Diencephalon (tissue), 1 donor: ENCODE measurements at places on chromosomes 12 and 14. TPM values are rescaled to one million over a fixed set of nuclear protein-coding genes. Genes with fewer than 3 reads are reported as not detected.

The ESRRB gene
- total RNA-seq: 0.92 TPM

The KLHL33 gene
- total RNA-seq: 0.23 TPM

The BICDL1 gene
- total RNA-seq: 41.1 TPM

The RPS6KL1 gene
- total RNA-seq: 39.9 TPM

The FSCB gene
- not detected for total RNA-seq

The RD3L gene
- 1.2 TPM for total RNA-seq

The TSPAN8 gene
- 0.69 TPM for total RNA-seq
